Activated CD4-positive, alpha-beta T cell treated with anti-CD3 and anti-CD28 coated beads, Interleukin-2, amount 10 ng/mL, durations not matched to agents 7 days and 5 days (primary cell): ENCODE measurements at places on chromosomes 1 and 21.

DNA sequence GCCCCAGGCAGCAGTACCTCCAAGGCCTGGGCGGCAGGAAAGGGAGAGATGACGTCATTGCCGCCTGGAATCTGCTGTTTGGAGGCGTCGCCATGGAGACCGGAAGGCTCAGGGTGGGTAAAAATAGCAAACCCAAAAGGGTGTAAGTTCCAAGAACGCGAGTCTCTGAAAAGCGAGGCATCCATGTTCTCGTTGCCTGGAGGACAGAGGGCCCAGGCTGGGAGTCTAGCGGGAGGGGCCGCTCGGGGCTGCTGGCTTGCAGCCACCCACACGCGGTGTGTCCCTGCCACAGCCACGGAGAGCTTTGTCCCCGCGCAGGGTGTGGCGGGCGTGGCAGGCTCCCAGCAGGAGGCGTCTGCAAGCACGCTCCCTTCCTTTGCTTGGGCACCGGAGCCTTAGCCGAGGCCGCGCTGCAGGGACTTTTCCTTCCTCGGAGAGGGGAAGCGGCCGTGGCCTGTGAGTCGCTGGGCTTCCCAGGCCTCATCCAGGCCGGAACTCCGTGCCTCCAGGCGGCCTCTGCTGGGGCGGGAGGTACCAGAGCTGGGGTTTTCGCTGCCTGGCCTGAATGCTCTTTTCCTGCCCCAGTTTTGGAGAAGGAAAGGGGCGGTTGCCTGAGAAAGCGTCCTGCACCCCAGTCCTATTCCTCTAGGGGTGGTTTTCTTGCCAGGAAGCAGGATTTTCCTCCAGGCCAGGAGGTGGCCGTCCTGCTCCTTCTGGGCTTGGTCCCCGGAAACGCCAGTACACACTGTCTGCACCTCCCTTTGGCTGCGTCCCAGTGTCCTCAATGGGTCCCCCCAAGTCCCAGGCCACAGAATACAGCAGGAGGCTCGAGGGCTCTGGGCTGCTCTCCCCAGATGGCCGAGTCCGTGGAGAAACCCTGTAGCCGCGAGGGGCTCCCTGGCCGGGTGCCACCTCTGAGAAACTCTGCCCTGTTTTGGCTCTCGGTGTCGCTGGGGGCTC is 15.3 kb upstream of the SKI start:
- peak; percentile 72 for DNase-seq

GRCh38 chr1:198465201-198466144 is 75.0 kb downstream of the ATP6V1G3 start:
- no peak for DNase-seq

- DNase-seq: no peak
Measured at GRCh38 chr1:75092141-75092540, 42.0 kb upstream of the LHX8 start.

GRCh38 chr1:189524501-189524900 is 953.2 kb downstream of the BRINP3 start:
- DNase-seq: no peak

- DNase-seq: no peak
Measured at GRCh38 chr1:15760520-15761211, 2.1 kb downstream of the FBLIM1 start.

DNA sequence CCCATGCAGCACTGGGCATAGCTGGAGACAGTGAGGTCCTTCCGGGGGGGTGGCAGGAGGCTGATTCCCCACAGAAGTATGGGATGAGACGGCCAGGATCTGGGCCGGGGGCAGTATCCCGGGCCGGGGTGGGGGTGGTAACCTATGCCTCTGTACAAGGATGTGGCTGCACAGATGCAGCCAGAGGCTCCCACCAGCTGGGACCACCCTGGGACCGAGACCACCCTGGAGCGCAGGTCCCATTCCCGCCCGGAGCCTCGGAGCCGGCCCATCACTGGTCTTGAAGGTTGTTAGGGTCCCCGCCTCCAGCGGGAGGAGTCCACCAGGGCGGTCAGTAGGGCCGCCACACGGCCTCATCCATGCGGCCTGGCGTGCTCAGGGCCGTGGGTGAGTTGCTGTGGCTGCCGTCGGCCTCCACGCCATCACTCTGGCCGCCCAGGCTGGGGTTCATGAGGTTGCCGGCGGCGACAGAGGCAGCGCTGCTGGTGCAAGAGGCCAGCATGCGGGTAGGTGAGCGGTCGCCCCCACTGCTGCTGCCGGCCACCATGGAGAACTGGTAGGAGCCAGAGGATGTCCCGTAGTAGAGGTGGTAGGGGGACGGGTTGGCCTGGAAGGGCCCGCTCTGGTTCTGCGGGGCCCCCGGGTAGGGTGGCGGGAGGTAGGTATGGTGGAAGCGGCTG is 28.1 kb downstream of the RUNX3 start:
- DNase-seq: no peak

GRCh38 chr1:55250399-55251075 is 35.4 kb upstream of the USP24 start:
- DNase-seq: no peak

GRCh38 chr1:44038876-44039657 is 7.8 kb upstream of the SLC6A9 start:
- no peak for DNase-seq

GRCh38 chr1:8879922-8880676 is 1.6 kb upstream of the ENO1 start:
- DNase-seq: peak; percentile 62

DNA sequence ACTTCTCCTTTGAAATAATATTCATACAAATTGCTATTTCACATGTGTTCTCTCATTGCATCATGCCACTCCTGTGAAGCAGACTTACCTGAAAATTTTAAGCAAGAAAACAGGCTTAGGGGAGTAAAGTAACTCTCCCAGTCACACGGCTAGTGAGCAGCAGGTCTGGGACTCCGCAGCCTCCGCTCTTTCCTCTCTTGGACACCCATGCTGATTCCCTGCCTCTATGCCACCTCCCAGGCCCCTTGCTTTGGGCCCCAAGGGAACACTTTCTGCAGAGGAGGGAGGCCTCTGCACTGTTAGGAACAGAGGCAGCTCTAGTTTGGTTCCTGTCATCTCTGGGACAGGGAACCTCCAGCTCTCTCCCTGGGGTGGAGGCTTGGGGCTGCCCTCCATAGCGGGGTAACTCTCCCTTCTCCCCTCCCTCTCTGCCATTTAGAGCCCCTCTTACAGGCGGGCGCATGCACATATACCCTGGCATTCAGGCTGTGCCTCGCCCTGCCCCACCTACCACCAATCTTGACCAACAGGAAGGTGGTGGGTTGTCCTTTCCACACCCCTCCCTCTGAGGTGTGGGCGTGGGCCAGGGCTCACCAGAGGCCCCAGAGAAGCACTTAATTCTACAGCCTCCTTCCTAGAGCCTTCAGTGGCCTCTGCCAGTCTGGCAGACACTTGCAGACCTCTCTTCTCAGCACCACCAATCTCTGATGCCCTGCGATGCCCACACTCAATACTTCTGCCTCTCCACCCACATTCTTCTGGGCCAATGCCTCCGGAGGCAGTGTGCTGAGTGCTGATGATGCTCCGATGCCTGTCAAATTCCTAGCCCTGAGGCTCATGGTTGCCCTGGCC is at the start of gene RXFP4:
RXFP4 (plus strand) TSS at position 646 of the 852 bp plus-strand sequence; CDS start at position 718, 72 bp downstream.
- no peak for DNase-seq

DNA sequence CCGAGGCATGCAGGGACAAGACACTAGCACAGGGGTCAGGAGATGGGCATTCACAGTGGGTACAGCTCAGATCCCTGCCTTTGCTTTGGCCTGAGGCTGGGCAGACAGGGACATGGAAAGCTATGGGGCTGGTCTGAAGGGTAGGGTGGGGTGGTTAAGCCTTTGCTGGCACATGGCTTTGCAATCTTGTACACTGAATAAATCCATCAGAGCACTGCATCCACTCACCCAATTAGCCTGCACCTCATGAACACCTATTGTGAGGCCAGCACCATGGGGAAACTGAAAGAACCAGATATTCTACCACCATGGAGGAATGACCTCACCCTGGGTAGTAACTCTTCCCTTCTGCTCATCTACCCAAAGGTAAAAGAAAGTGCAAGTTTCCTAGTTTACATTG is 199.6 kb upstream of the LMO4 start:
- no peak for DNase-seq

GRCh38 chr21:16578912-16579311 is 849.1 kb downstream of the USP25 start:
- no peak for DNase-seq

- no peak for DNase-seq
Measured at GRCh38 chr1:41536361-41536802, 51.9 kb upstream of the EDN2 start.

DNA sequence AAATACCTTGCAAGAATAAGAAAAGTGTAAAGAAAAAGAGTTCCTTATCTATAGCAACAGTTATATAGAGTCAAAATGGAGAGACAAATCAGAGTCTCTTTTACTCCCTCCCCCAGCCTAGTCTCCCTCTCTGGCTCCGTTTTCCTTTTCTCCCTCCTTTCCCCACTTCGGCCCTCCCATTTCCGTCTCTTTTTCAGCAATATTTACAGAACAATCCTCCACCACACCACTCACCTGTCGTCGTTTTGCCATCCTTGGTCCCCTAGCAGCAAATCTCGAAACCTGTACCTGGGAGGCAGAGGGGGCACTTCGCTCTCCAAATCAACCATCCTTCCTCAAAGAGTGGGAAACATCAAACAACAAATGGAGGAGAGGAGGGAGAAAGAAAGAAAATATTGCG is 259 bp downstream of the KCNT2 start:
- DNase-seq: no peak

- no peak for DNase-seq
Measured at GRCh38 chr21:44643741-44644310, 2.4 kb upstream of the KRTAP10-11 start.

- no peak for DNase-seq
Measured at GRCh38 chr1:160082926-160083325, 1.6 kb downstream of the KCNJ9 start.

DNA sequence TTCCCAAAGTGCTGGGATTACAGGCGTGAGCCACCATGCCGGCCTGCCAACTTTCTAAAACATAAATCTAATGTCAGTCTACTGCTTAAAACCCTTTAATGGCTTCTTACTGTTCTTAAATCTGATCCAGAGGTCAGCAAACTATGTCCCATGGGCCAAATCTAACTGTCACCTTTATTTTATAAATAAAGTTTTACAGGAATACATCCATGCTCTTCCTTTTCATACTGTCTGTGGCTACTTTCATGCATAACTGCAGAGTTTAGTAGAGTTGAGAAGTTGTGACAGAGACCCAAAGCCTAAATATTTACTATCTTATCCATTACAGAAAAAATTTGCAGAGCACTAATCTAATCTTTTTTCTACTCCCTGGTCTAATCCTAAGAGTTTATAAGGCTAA is 3.8 kb downstream of the ERI3 start:
- no peak for DNase-seq

DNA sequence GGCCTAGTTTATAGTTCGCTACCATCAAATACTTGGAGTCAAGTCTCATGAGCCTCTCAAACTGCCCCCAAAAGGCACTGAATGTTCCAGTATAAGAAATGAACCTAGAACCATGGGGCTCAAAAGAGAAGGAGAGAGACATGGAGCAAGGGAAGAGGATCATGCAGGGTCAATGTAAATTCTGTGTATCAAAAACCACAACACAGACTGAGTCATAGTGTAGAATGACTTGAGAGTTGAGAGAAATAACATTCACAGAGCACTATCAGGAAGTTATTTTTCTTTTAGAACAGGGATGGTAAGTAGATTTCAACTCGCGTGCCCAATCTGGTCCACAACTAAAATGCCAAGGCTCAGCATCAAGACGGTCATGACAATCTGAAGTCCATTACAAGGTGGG is 59.8 kb downstream of the GNG12 start:
- DNase-seq: no peak

GRCh38 chr21:43190544-43190943 is 21.7 kb downstream of the CRYAA start:
- no peak for DNase-seq

DNA sequence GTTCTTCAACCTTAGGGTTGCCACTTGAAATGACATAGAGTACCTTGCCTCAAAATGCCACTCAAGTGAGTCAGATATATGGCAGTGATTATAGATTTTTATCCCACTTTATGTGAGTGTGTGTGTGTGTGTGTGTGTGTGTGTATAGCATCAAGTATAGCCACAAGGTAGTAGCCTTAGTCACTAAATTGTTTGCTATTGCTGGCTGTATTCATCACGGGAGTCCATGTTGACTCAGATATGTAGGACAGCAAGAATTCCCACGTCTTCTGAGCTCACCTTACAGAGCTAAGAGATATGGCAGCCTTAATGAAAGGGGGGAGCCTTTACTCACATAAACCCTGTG is 9.3 kb downstream of the ETS2 start:
- DNase-seq: no peak

- DNase-seq: no peak
Measured at GRCh38 chr1:19311503-19311930, 427 bp downstream of the AKR7A2 start.

DNA sequence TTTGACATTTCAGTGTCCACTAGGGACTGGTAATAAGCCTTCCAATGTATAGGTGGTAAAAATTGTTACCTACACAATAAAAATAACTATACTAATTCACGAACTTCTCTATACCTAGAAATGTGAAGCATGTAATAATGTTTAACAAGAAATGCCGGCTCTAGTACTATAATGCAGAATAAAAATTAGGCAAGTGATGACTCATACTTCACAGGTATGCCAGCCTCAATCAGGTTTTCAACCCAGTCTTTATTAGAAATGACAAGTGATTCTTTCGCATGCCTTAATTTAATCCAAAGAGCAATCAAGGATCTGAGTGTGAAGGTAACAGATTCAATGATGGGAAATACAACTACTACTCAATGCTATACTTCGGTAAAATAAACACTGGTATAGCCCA is 134.9 kb downstream of the RERE start:
- DNase-seq: no peak

GRCh38 chr1:162192306-162192678 is 122.8 kb downstream of the NOS1AP start:
- no peak for DNase-seq

DNA sequence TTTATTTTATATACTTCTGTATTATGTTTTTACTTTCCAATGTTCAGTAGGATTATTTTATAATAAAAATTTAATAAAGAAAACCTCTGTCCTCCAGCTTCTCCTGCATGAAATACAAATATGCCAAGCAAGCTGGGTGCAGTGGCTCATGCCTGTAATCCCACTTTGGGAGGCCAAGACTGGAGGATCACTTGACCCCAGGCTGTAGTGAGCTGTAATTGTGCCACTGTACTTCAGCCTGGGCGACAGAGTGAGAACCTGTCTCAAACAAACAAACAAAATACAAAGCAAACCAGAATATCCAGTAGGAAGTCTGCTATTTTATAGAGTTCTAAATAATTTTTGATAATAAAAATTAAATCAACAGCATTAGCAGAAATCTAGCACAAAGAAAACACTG is 168.8 kb downstream of the EIF4G3 start:
- DNase-seq: no peak

DNA sequence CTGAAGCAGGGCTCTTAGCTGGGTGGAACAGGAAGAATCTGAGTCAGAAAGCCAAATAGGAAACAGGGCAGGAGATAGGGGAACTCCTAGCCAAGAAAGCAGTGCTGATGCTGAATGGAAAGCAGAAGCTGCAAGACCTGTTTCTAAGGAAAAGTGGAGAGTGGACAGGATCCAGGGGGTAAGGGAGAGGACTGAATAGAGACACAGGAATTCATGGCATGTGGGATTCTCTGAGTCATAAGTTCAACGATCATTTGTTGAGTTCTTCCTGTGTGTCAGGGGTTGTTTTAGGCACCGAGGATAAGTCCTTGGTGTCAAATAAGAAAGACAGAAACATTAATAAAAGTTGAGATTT is 153.8 kb upstream of the FGGY start:
- no peak for DNase-seq

GRCh38 chr1:23899070-23899469 is 14.1 kb downstream of the CNR2 start:
- DNase-seq: no peak
